ENCODE measurements at places on chromosomes 6 and 20. TPM values are rescaled to one million over a fixed set of nuclear protein-coding genes. Genes with fewer than 3 reads are reported as not detected.

DNA sequence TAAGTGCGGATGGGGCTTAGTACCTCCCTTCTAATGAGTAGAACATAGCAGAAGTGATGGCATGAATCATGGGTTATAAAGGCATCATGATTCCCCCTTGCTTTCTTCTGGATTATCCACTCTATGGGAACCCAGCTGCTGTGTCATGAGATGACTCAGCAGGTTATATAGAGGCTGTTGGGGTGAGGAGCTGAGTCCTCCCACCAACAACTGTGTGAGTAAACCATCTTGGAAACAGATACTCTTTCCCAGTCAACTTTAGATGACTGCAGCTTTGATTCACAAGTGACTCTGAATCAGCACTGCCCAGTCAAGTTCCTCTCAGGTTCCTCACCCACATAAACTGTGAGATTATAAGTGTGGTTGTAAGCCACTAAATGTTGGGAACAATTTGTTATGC, 46.3 kb downstream of the FAM83B start:
- no peak overlapping the region for H3K4me3 ChIP-seq
- no peaks in the 10 kb centered on the region for H3K36me3 ChIP-seq
- H3K4me1 ChIP-seq = peaks cover 15% of the 10 kb centered on the region
- DNase-seq = no peak
- no peak overlapping the region for H3K27ac ChIP-seq

- H3K27ac ChIP-seq = no peak overlapping the region
- no peaks in the 10 kb centered on the region for H3K4me1 ChIP-seq
- DNase-seq = no peak
- H3K4me3 ChIP-seq = no peak overlapping the region
- no peaks in the 10 kb centered on the region for H3K27me3 ChIP-seq
Measured at GRCh38 chr6:135311446-135312200, 130.5 kb downstream of the MYB start.

GRCh38 chr6:103797738-103798137, 1062.0 kb downstream of the HACE1 start:
- no peaks in the 10 kb centered on the region for H3K36me3 ChIP-seq
- H3K27me3 ChIP-seq = peaks cover 2% of the 10 kb centered on the region
- no peak for DNase-seq

DNA sequence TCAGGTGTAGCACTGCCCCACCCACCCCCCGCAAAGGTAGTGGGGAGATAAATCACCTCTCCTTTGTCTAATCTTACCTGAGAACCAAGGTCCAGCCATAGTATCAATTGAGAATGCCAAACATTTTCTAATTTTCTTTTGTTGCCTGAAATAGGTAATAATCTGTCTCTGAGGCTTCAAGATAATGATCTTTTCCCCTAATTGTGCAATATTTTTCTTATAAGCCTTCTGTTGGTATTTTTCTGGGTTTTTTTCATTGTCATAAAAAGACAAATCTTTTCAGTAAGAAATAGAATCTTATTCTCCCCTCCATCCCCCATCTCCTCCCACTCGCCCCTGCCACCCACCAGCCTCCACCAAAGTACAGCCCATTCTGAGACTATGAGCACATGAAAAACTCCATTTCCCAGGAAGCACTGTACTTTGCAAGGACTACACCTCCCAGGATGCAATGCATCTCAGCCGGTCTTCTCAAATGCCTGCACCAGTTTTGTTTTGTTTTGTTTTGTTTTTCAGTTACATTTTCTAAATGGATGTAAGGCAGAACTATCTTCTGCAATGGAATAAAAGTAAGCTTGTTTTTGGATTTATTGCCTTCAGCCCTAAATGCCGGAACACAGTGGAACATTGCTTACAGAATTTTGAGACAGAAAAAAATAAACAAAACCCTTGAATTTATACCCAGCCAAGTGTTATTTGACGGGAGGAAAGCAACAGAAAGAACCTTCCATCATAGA, 268.0 kb downstream of the TFAP2A start:
- DNase-seq = peak; percentile 20
- H3K4me3 ChIP-seq = peak overlapping the region; percentile 72
- no peaks in the 10 kb centered on the region for H3K36me3 ChIP-seq
- H3K4me1 ChIP-seq = peaks cover 12% of the 10 kb centered on the region
- H3K27me3 ChIP-seq = no peaks in the 10 kb centered on the region
- H3K27ac ChIP-seq = peak overlapping the region; percentile 35

DNA sequence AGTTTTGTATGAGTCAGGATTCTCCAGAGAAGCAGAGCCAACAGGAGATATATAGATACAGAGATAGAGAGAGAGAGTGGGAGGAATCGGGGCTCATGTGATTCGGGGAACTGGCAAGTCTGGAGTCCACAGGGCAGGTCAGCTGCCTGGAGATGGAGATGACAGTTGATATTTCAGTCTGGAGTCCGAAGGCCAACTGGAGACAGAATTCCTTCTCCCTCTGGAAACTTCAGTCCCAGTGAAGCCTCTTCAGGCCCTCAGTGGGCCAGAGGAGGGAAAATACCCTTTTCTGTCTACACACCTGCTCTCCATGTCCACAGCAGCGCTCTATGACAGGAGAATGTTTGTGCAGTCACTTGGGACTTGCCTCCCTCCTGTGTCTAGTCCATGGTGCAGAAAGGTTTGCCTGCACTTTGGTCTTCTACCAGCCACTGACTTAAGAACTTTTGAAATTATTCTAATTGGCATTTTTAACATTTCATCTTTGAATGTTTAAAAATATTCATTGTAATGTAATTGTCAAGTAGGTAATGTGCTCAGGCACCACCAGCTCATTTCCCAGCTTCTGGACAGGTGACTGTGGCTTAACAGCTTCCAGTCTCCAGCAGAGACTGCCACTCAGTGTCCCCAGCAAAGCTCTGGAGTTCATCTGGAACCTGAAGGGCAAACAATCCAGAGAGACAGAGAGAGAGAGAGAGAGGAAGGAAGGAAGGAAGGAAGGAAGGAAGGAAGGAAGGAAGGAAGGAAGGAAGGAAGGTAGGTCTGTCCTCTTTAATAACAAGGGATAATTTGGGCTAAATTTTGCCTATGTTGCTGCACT, 43.8 kb upstream of the AFDN start:
- H3K27me3 ChIP-seq = peaks cover 4% of the 10 kb centered on the region
- no peaks in the 10 kb centered on the region for H3K36me3 ChIP-seq
- no peak for DNase-seq
- no peak overlapping the region for H3K4me3 ChIP-seq
- H3K4me1 ChIP-seq = peaks cover 16% of the 10 kb centered on the region

DNA sequence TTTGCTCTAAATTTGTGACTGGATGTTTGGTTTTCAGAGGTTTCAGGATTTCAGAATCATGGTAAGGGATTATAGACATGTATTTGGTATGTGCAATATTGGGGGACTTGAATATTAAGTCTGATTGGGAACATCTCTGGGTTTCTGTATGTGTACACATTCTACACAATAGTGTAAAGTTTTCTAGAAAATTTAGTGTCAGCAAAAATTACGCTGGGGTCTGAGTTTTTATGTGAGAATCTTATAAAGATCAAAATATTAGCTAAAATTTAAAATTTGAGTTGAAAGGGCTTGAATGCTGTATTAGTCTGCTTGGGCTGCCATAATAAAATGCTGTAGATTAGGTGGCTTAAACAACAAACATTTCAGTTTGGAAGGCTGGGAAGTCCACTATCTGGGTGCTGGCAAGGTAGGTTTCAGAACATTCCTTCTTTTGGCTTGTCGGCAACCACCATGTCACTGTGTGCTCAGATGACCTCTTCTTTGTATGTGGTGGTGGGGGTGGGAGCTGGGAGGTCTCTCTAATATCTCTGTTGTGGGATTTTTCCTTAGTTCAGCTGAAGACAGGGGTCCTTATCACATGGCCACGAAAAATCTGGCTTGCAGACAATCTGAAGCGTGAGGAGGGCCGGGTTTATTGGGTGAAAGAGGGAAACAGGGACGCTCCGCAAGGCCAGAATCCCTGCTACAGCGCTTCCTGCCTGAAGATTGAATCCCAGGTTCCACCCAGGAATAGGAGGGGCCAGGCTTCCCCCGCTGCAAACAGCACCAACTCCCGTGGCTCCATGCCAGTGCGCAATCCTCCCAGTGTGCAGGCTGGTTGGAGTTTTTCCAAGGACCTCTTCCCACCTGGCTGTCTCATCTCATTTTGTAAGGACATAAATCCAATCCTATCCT, 299.7 kb downstream of the PLCB1 start:
- no peak overlapping the region for H3K27ac ChIP-seq
- H3K4me3 ChIP-seq = no peak overlapping the region
- H3K27me3 ChIP-seq = no peaks in the 10 kb centered on the region
- no peaks in the 10 kb centered on the region for H3K36me3 ChIP-seq

DNA sequence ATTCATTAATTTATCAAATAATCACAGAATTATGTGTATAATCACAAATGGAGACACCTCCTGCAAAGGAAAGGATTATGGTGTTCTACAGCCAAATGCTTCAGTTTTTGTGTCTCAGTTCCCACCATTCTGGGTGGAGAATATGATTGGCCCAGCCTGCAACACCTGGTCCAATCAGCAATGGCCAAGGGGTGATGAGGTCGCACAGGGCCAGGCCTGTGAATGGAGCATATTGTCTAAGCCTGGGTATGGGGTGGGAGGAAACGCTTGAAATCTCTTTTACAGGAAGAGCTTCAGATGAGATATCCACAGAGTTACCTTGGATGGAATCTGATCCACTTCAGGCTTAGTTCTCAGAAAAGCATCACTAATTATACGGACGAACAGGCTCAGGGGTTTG, 271.6 kb downstream of the DHX35 start:
- peaks cover 8% of the 10 kb centered on the region for H3K4me1 ChIP-seq
- no peaks in the 10 kb centered on the region for H3K36me3 ChIP-seq
- no peak overlapping the region for H3K4me3 ChIP-seq
- no peak for DNase-seq
- H3K27ac ChIP-seq = no peak overlapping the region

GRCh38 chr6:2514965-2515543, 235.7 kb downstream of the MYLK4 start:
- H3K4me3 ChIP-seq = no peak overlapping the region
- H3K36me3 ChIP-seq = no peaks in the 10 kb centered on the region
- no peaks in the 10 kb centered on the region for H3K4me1 ChIP-seq
- H3K27ac ChIP-seq = no peak overlapping the region
- no peak for DNase-seq
- no peaks in the 10 kb centered on the region for H3K27me3 ChIP-seq

GRCh38 chr20:38216746-38217595, 43.6 kb downstream of the KIAA1755 start:
- no peak for DNase-seq
- H3K4me1 ChIP-seq = peaks cover 4% of the 10 kb centered on the region
- H3K4me3 ChIP-seq = no peak overlapping the region
- no peaks in the 10 kb centered on the region for H3K36me3 ChIP-seq

DNA sequence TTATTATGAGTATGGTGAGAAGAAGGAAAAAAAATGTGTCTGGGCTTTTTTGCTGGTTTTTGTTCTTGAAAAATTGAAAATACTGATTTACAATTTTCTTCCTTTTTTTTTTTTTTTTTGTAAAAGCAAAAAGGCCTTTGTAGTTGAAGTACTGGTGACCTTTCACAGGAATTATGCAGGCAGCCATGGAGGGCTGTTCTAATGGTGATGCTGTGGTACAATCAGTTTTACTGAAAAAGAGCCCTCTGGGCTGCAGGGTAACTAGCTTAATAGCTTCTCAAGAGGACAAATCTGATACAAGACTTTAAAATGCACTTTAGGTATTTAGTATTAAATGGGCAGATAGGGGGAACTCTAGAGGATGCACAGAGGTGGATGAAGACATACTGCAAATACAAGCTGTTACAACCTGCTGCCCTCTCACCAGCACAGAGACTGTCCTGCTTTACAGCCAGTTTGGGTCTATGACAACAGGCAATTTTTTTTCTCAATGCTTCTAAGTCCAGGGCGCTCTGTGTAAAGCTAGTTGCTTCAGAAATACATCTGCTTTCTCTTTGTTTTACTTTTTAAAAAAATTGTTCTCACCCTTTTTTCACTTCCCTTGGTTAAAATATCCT, 61.6 kb upstream of the HS3ST5 start:
- H3K4me3 ChIP-seq = no peak overlapping the region
- no peak for DNase-seq
- no peaks in the 10 kb centered on the region for H3K27me3 ChIP-seq
- H3K27ac ChIP-seq = peak overlapping the region; percentile 70
- H3K36me3 ChIP-seq = no peaks in the 10 kb centered on the region

GRCh38 chr6:13462458-13463327, 24.7 kb downstream of the GFOD1 start:
- DNase-seq = no peak
- H3K4me3 ChIP-seq = no peak overlapping the region
- H3K27ac ChIP-seq = no peak overlapping the region

DNA sequence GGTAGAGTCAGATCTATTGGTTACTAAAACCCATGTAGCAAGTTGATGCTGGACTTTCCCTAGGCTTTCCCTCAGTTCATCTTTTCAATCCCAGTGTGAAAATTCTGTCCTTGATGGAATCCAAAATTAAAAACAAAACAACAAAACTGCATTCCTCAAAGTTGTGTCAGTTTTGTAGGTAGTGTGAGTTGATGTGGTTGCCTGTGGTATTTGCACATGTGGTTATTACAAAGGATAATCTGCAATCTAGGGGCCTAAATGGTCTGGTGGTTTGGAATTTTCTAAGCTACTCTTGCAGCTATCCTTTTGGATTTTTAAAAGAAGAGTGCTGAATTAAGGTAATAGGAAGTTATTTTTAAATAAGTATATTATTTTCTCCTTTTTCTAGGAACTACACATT, 132.2 kb upstream of the SCGN start:
- DNase-seq = no peak
- no peaks in the 10 kb centered on the region for H3K4me1 ChIP-seq
- no peaks in the 10 kb centered on the region for H3K27me3 ChIP-seq
- H3K27ac ChIP-seq = no peak overlapping the region
- no peaks in the 10 kb centered on the region for H3K36me3 ChIP-seq
- no peak overlapping the region for H3K4me3 ChIP-seq

DNA sequence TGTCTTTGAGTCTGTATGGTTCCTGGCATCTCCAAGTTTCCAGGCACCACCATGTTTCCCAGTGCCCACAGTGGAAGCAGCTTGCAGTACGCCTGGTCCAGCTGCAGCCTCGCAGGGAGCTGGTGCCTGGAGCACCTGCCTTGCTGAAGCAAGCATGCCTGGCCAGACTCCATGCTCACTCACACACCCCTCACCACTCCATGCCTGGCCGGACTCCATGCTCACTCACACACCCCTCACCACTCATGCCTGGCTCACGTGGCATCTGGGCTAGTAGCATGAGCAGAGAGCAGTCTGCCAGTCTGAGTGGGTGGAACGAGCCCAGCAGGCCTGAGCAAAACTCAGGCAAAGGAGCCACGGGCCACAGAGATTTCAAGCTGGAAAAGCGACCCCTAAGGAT, 214.3 kb downstream of the TFAP2C start:
- H3K4me3 ChIP-seq = no peak overlapping the region
- H3K36me3 ChIP-seq = no peaks in the 10 kb centered on the region
- no peak for DNase-seq
- no peak overlapping the region for H3K27ac ChIP-seq
- peaks cover 9% of the 10 kb centered on the region for H3K27me3 ChIP-seq

- DNase-seq = no peak
- H3K4me3 ChIP-seq = no peak overlapping the region
- no peaks in the 10 kb centered on the region for H3K27me3 ChIP-seq
- no peak overlapping the region for H3K27ac ChIP-seq
Measured at GRCh38 chr6:17665132-17665531, 41.6 kb downstream of the NUP153 start.

The MAP3K7 gene
- total RNA-seq = 39.4 TPM

The GPLD1 gene
- 2.0 TPM for total RNA-seq

The CPXM1 gene
- total RNA-seq = 28.1 TPM

The BANF2 gene
- total RNA-seq = not detected

The QKI gene
- 50.5 TPM for total RNA-seq

The C6orf52 gene
- total RNA-seq = 4.1 TPM

Measured in glutamatergic neuron (in vitro differentiated cells).